ENCODE measurements at places on chromosomes 3 and 15. TPM values are rescaled to one million over a fixed set of nuclear protein-coding genes. Genes with fewer than 3 reads are reported as not detected.

OXTR gene
- total RNA-seq, result 8.0 TPM

CPA3 gene
- total RNA-seq, result not detected

ACAN gene
- under 0.01 TPM for total RNA-seq

SNAP23 gene
- total RNA-seq, result 40.0 TPM

MAP6D1 gene
- 4.0 TPM for total RNA-seq
